NCI-H2081 treated with DMSO at 0.1 percent for 48 hours (cell line): ENCODE measurements at places on chromosomes 6 and 20.
A peak's percentile ranks its signal among the peaks of the same experiment; 100 is the strongest.

DNA sequence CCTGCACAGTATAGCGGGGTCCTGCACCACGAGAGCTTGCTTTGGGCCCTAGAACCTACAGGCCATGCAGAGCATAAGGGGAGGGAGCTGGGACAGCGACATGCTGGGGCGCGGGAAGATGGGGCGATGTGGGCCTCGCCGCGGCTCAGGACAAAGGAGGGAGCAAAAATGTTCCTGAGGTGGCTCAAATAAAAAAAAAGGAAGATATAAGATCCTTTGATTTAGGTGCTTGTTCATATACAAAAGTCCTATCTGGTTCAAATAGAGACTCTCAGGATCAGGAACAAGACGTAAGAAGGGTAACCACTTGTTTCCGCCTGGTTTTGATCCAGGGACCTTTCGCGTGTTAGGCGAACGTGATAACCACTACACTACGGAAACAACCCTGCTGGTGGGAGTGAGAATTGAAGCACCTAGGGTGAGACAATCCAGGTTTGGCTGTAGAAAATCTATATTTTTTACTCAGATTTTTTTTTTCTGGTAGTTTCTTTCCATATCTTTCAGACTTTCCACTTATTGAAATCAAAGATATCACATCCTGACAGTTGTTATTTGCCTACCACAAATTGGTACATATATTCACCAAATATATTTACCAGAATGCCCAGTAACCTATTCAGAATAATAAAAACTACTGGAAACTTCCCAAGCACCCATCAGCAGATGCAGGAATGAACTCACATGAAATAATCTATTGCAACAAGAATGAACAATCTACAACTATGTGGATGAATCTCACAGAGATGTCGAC, 177.9 kb upstream of the ZNF184 start:
- peak; percentile 32 for DNase-seq

DNA sequence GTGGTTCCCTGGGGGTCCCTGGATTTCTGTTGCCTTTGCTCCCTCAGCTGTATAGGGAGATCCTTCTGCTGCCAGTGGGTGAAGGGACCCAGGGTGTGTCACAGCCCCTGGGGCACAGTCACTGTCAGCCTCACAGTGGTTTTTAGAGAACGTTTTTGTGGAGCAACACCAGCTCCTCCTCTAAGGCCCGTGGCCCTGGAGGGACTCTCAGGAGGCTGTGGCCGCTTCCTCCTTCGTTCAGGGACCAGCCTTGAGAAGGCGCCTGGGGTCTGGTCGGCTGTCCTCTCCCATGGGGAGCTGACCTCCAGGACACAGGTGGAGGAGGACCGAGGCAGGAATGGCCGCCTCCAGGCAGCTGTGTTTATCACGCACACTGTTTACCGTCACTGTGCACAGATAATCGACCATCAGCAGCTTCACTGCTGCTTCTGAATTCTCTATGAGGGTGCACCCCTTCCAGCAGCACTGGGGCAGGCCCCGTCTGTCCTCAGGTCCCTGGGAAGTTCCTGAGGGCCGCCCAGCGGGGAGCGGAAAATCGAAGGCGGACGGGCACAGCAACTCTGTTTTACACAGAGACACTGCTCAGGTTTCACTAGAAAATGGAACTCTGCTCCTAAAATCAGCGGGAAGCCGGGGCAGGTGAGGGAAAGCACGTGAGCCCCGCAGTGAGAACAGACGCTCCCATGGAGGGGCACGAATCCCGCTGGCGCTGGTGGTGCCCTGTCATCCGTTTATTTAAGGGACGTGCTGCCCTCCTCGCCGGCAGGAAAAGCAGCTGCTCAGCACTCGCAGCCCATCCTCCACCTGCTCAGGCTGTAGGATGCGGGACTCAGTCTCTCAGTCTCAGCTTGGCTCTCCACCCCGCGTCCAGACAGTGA, 10.4 kb upstream of the FRMD1 start:
- no peak for DNase-seq

DNA sequence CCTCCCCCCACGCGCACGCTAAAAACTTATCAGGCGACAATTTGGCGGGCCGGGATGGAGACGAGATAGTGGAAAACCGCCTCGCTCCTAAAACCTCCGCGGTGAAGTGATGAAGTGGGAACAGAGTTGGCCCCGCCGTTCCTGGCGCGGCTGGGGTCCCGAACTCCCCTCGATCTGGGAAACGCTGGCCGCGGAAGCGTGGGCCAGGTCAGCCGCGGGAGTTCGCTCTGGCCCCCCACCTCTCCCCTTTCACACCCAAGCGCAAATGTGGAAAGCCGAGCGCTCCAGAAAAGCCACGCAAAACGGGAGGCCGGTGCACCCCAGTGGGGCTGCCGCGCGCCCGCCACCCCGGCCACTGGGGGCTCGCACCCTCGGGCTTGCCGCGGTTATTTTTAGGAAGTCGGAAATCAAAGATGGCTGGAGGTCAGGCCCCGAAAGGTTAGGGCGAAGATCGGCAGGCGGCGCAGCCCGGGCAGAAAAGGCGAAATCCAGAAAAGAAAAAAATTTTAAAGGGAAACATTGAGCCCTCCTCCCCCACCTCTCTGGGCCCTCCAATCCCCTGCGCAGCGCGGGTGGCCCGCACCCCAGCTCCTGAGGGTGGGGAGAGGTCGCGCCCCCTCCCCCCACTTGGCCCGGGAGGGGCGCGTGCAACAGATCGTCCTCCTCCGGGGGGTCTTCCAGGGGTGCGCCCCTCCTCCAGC, 1.0 kb downstream of the SALL4 start:
- DNase-seq, result no peak

GRCh38 chr6:15926256-15926655, 202.6 kb upstream of the MYLIP start:
- DNase-seq, result no peak

GRCh38 chr6:154614101-154614500, 103.6 kb upstream of the CNKSR3 start:
- DNase-seq, result no peak

DNA sequence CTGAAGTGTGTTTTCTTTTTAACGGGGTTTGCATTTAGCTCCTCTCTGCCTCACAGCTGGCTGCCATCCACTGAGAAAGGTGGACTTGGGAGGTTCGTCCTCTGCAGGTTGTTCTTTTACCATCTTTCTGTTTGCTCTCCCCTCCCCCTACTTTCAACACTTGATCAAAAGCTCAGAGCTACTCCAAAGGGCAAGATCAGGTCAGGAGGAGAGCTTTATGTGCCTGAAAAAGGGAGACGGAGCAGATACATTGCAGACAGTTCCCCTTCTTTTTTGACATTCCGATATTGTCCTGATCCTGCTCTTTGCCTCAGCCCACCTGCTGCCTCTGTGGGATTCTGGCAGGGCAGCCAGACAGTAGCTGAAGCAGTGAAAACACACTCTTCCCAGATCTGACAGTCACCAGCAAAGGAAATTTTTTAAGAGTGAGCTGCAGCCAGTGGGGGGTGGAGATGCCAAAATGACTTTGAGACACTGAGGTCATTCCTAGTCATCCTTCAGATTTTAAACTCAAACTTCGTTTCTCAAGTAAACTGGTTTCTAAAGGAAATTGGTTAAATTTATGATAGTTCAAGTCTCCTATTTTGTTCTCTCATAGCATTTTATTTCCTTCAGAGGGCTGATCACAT, 26.5 kb downstream of the SMLR1 start:
- no peak for DNase-seq
